ENCODE measurements at places on chromosomes 6 and 20. TPM values are rescaled to one million over a fixed set of nuclear protein-coding genes. Genes with fewer than 3 reads are reported as not detected.

Gene MMUT
- total RNA-seq, result 14.9 TPM

Gene MYCT1
- 0.75 TPM for total RNA-seq

Gene HIVEP2
- 9.8 TPM for total RNA-seq

Gene PGBD1
- 1.6 TPM for total RNA-seq

Gene FILIP1
- total RNA-seq, result 1.1 TPM

Gene CST5
- not detected for total RNA-seq

Gene EYA2
- 0.49 TPM for total RNA-seq

Gene PTCRA
- total RNA-seq, result not detected

Gene INSM1
- not detected for total RNA-seq

Gene GABBR1
- 15.1 TPM for total RNA-seq

Gene LSM14B
- total RNA-seq, result 24.3 TPM

Gene PAK1IP1
- 12.9 TPM for total RNA-seq

Gene GCM1
- total RNA-seq, result not detected

Gene CST3
- 3,122 TPM for total RNA-seq

Gene HLA-DOA
- total RNA-seq, result not detected

Gene FIG4
- 15.5 TPM for total RNA-seq

Gene FAM229B
- 22.4 TPM for total RNA-seq

Gene LY6G6D
- total RNA-seq, result not detected

Gene PNPLA1
- total RNA-seq, result not detected

Gene FAM184A
- 0.83 TPM for total RNA-seq

Gene MAS1
- 0.05 TPM for total RNA-seq

Gene HLA-B
- total RNA-seq, result 468 TPM

Gene DEF6
- 0.50 TPM for total RNA-seq

Gene DNMT3B
- total RNA-seq, result 0.37 TPM

Gene DEFB128
- total RNA-seq, result not detected

Gene CFAP61
- not detected for total RNA-seq

Gene FLRT3
- not detected for total RNA-seq

Gene CGA
- total RNA-seq, result not detected

Gene PHACTR3
- not detected for total RNA-seq

Gene HCRTR2
- not detected for total RNA-seq

Gene ASIP
- not detected for total RNA-seq

Gene CEP43
- 6.9 TPM for total RNA-seq

Gene CLIC5
- 0.25 TPM for total RNA-seq

All from cardiac ventricle fibroblast (primary cell).